ENCODE measurements at places on chromosomes 4 and X.

- DNase-seq: no peak
These were observed 2.3 kb downstream of the ODAM start for GRCh38 chr4:70197842-70198241.

- no peak for DNase-seq
These were observed 165.9 kb downstream of the IL15 start for GRCh38 chr4:141802333-141802732.

DNA sequence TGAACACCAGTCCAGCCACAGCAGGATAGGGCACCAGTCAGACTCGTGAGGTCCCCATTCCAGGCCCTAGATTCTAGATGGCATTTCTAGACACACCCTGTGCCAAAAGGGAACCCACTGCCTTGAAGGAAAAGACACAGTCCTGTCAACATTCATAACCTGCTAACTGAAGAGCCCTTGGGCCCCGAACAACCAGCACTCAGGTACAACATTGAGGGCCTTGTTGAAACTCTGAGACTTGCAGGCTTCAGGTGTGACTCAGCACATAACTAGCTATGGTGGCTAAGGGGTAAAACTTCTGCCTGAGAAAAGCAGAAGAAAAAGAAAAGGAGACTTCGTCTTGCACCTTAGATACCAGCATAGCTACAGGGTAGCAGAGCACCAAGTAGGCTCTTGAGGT, 252.9 kb upstream of the GRID2 start:
- no peak for DNase-seq

- DNase-seq: no peak
These were observed 99.3 kb upstream of the GRPR start for GRCh38 chrX:16023790-16024734.

DNA sequence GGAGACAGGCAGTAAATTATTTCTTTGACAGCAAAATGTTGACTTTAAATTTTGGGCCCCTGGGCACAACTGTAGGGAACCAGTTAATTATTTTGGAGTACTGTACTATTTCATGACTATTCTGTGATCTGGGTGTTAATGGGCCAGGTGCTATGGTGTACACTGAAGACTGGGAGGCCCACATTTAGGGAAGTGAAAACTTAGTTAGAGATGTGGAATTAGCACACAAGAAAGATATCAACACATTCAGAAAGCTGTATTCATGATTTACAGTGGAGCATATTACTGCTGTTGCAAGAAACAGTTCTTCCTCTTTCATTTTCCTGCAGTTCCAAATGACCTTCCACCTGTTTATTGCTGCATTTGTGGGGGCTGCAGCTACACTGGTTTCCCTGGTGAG, 12.4 kb downstream of the PLP1 start:
- DNase-seq: no peak

DNA sequence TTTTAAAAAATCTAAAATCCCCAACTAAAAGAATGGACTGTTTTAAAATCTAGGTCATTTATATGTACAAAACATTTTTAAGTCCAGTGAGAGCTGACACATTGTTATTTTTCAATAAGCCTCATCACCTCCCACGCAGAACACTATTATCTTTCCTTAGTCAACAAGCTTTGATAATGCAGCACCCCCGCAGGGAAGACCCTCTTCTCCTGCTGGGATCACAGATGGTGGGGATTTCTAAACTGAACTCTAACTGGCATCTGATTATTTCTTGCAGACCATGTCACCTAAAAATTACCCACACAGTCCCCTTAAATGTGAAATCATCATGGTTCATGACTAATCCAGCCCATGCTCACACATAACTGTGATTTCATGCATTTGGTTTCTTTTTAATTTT, 11.6 kb downstream of the SYTL4 start:
- no peak for DNase-seq

- no peak for DNase-seq
These were observed 68.5 kb downstream of the GAB1 start for GRCh38 chr4:143405075-143405730.

DNA sequence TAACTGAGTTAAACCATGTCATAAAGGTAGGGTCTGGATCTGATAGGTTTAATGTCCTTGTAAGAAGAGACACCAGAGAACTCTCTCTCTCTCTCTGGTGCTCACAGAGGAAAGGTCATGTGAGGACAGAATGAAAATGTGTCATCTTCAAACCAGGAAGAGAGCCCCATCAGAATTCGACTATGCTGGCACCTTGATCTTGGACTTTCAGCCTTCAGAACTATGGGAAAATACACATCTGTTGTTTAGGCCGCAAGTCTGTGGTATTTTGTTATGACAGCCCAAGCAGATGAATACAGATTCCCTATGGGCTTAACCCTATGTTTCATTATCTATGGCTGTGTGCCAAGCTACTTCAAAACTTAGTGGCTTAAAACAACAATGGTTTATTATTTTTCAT, 105.5 kb upstream of the DDIT4L start:
- DNase-seq: no peak

DNA sequence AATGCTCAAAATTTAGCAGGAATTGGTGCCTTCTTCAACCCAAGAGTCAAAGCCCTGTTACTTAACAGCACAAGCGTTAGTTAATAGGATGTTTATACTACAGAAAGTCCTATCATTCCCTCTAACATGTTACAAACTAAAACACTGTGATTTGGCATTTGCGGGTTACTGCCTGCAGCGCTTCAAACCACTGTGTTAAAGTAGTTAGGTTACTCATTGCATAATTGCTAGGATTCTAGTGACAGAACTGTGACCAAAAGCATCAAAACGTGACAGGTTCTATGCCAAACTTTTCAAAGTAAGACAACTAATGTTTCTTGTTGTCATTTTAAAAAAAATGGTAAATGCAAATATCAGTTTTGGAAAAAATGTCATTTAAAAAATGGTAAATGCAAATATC, 442.8 kb upstream of the ZFP42 start:
- no peak for DNase-seq

- DNase-seq: no peak
These were observed 47.2 kb downstream of the C4orf50 start for GRCh38 chr4:5971078-5971450.

DNA sequence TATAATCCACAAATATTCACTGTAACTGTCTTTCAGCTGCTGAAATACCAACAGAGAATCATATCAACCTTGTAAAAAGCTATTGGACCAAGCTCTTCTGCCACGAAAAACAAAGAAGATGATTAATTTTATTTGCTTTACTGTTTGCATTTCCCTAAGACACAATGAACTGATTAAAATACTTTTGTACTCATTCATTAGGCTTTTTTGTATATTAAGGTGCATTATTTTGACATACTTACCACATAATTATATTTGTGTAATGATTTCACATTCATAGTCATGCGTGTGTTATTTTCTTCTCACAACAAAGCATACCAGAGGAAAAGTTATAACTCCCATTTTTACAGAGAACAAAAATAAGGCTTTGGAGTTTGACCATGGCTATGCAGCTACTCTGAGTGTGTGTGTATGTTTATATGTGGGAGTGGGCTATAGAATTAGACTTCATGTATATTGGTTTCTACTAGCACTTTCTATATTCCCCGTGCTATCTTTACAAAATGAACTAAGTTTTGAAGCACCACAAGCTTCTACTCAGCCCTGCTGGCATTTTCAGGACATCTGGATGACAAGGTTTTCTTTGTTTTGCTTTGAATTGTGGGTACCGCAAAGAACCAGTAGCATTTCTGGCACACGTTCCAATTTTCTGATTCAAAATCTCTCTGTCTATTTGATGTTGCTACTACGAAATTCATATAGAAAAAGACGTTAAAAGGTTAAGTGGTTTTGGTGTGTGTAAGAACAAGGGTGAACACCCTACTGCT, 11.0 kb upstream of the FGF5 start:
- DNase-seq: no peak

GRCh38 chrX:34218063-34218462, 85.9 kb upstream of the FAM47A start:
- no peak for DNase-seq

DNA sequence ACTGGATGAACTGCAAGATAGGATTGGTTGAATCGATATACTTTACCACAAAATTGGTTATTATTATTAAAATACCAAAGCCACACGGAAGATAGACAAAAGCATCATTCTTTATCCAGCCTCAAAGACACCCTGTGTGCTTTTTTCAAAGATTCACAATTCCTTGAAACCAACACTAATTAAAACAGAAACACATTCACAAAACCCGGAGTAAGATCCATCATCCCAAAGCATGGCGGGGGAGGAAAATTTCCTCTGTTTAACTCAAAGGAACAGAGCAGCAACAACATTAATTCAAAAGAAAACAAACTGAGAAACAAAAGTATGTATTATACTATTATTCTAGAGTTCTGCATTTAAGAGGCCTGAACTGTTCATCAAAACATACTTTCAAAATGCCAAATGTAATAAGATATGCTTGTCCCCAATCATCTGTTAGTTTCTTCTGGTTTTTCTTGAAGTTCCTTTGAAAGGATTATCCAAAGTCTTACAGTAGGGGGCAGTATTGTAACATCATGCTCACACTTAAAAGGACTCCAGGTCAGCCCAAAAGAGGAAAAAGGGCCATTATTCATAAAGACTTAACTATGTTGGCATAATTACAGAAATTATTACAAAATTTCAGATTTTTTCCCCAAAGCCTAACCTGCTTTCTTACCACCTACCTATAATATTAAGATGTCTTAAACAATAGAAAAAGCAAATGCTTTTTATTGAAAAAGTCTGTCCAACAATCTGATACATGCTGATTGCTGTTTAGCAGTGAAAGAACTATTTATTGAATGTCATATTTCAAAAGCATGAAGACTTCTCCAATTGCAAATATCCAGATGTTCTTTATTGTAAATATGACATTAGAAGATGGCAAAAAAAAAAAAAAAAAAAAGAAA, 168.7 kb downstream of the SCFD2 start:
- no peak for DNase-seq

GRCh38 chr4:100170986-100171385, 19.3 kb downstream of the DDIT4L start:
- DNase-seq: no peak

Measured in stimulated activated CD8-positive, alpha-beta memory T cell treated with anti-CD3 and anti-CD28 coated beads, Interleukin-12 subunit alpha, Interleukin-12 subunit beta, amount 100 ng/mL, for 4 hours (primary cell).